ENCODE measurements at places on chromosomes 1 and 21.

DNA sequence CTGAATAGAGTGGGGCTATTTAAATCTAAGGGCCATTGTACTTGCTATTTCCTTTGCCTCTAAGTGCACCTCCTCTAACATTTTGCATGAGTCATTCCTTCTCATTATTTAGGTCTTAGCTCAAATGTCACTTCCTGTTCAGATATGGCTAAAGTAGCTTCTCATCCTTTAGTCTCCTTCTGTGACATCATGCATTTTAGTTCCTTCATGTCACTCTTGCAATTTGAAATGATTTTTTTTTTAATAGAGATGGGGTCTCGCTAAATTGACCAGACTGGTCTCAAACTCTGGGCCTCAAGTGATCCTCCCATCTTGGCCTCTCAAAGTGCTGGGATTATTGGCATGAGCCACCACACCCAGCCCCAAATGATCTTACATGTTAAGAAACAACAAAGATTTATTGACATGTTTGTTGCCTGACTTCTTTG is 6.6 kb downstream of the TBX19 start:
- DNase-seq, result peak; percentile 75

DNA sequence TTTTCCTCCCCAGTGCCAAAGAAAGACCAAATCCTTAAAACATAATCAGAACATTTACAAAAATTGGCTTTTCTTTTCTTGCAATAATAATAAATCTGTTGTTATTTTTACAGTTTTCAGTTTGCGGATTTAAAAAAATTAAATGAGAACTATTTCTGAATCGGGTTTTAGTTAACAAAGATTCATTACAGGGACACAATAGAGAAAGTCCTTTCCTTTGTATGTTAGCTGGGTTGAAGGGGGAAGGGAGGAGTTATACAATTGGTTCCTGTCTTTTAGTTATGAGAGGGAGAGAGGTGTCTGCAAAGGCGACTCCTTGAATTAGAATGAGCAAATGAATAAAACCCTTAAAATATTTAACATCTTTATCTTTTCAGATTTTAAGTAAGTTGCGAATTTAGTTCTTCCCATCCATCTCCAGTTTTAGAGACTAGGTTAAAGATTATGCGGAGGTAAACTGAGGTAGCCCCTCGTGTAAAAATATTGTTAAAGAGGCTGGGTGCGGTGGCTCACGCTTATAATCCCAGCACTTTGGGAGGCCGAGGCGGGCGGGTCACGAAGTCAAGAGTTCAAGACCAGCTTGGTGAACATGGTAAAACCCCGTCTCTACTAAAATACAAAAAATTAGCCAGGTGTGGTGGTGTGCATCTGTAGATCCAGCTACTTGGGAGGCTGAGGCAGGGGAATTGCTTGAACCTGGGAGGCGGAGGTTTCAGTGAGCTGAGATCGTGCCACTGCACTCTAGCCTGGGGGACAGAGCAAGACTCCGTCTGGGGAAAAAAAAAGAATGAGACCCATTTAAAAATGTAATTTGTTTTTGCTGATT is 3.9 kb downstream of the SPEN start:
- no peak for DNase-seq

DNA sequence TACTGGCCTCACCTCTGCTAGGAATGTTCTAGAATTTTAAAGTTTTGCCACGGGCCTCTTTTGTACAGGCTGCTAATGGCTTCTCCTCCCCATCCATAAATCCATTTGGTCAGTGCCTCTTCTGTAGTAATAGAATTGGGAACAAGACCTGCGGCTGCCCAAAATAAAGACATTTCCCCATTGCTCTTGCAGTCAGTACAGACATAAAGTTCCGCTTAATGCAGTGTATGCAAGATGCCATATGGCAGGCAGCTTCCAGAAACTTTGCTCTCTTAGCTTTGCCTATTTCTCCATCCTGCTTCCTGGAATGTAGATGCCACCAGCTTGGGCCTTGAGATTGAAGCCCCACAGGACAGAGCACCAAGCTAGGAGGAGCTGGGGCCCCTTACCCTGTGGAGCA is 3.7 kb upstream of the SLC2A5 start:
- no peak for DNase-seq

GRCh38 chr1:68157416-68157815 is 74.9 kb downstream of the WLS start:
- DNase-seq, result peak; percentile 89

DNA sequence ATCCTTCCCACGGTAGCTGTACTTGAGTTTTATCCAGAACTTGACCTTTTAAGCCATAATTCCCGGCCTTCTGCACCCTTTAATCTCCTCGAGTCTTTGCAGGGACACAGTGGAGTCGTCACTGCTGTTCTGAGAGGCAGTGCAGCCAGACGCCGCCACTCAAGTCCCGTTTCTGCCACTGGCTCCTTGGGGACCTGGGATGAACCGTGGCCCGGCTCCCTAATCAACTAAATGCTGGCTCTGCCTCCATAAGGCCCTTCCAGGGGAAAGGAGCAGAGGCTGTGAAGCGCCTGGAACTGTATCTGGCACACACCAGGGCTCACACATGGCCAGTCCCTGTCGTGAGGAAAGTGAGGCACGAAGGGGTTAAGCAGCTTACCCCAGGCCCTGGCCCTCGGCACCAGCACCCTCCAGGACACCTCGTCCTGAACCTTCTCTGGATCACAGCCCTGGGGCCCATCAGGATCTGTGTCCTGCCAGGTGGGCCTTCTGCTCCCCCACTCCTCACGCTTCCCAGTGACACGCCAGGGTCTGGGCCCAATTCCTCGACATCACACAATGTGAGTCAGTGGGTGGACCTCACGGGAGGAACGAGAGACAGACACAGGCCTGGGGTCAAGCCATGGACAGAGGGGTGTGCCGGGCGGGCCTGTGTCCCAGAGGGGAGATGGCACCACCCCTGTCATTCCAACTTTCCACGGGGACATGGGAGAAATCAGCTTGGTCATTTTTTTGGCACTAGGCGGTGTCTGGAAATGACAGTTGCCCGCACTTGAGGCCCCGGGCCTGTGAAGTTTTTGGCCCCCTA is 23.5 kb upstream of the C1orf174 start:
- no peak for DNase-seq

DNA sequence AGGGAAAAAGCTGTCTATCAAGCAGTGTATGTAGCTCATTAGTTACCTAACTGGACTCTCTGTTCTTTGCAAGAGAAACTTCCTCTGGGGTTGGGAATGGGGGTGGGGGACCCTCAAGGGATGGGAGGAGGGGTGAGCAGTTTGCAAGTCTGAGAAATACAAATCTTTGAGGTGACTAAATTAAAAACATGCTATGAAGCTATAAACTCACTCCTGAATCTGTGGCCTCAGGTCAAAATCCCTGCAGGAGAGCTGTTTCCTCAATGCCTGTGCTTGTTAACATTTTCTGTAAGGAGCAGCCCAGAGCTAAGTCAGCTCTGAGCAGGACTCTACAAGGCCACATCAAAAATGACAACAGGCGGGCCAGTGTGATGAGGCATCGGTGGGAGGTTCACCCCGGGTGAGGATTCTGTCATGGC is 32.8 kb upstream of the PTPRC start:
- no peak for DNase-seq

DNA sequence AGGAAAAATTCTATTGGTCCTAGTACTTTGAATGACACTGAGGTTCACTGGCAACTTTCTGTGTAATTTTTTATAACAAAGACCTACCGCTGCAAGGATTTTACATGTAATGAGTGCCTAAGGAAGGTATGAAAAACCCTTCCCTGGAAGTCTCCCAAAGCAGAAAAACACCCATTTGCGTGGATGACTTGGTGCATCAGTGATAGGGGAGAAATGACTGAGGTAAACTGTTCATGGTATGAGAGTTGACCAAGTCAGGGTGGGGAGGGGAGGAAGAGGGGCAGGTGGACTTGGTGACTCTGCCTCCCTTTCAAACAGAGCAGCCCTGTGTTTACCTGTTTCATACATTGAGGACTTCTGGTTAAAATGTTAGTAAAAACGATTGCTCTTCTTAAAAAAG is 78.8 kb upstream of the IPO9 start:
- no peak for DNase-seq

DNA sequence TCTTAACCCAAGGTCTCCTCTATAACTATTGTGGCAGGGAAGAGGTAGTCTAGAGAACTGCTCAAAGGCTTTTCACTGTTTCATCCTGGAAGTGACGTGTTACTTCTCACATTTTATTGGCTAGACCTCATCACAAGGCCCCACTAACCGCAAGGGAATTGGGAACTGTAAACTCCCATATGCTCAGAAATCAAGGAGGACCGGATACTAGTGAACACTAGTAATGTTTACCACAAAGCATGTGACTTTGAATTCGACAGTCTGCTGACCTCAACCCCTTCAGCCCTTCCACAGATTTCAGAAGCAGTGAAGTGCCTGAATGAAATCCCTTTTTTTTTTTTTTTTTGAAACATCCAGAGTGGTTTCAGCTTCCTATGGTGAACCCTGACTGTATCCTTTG is 3.4 kb upstream of the EEIG2 start:
- DNase-seq, result no peak

DNA sequence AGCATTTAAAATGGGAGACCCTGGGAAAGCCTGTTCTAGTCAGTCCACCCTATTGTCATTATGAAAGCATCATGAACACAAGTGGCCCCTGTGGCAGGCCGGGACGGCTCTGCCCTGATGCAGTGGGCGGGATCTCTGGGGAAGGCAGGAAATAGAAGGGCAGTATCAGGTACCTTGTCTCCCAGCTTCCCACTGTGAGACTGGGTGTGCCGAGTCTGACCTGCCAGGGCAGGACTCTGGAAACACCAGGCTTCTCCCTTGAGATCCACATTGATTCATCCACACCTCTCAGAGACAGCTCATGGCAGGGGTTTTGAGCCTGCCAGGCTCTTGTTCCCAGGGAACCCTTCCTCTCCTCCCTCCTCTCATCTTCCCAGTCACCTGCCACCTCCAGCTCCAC is 24.5 kb upstream of the GNPAT start:
- DNase-seq, result no peak

DNA sequence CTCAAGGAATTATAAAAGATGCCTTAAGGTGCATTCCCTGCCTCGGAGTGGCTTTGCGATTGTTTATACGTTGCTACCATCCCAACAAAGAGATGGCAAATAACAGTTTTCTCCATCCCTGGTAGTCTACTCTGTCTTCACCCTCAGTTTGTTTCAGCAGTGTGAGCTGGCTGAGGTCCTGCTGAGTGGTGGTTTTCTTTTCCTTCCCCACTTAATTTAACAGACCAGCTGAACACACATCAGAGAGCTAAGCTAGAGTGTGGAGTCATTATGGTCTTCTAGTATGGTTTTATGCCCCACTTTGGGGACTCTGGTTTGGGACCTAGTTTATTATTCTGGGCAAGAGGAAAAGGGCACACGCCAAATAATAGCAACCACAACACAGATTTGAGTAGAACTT is 2.2 kb downstream of the PIGV start:
- DNase-seq, result no peak

GRCh38 chr1:197103300-197103699 is 36.2 kb upstream of the F13B start:
- no peak for DNase-seq

DNA sequence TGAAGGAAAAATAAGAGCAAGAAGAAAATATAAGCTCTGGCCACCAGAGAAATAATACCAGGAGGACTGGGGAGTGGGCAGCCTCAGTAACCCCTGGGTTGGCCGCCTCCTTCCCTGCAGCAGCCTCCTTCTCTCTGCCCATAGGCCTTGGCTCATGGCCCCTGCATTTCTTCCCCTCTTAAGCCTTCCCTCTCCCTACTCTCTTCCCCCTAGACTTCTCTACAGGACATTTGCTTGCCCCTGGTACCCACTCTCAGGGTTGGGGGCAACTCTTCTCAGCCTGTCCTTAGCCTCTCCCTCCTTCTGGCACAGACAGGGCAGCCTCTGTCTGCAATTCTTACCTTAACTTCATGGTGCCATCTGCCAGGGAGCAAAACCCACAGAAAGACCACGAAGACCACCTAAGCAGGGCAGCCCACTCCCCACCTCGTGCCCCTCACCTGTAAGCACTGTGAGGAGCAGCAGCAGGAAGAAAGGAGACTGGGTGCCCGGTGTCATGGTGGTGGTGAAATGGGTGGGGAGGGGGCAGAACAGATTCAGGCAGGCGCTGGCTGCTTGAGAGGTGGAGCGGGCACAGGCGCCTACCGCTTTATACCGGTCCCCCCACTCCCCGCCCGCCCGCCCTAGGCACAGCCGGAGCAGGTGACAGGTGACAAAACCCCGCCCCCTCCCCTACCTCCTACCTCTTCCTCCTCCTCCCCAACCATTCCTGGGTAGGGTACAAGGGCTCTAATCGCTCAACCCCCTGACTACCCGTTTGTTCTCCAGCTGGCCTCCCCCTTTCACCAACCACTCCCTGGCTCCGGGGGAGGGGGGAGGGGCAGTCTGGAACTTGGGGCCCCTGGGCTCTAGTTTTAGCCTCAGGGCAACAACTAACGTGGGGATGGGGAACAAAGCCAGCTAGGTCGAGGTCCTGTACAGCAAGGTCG is 15.1 kb downstream of the THBS3 start:
- no peak for DNase-seq

- DNase-seq, result no peak
Measured at GRCh38 chr1:103218821-103219220, 110.5 kb upstream of the COL11A1 start.

DNA sequence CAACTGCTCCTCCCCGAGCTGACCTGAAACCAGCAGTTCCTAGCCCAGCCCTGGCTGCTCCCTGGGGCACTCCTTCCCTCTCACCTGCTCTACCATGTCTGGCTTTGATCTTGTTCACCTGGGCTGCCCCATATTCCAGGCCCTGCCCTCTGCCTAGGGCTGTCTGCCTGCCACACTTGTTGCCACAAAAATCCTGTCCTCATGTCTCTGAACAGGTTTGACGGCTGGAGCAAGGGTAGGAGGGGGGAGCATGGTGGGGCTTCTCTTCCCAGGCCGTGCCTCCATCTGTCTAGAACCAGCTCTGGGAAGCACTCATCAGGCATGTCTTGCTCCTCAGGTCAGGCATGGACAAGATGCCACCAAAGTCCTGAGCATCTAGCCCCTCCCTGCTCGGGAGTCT is 44.3 kb upstream of the WNT2B start:
- DNase-seq, result no peak

- DNase-seq, result peak; percentile 75
Measured at GRCh38 chr1:150560011-150560438, 10.8 kb downstream of the ADAMTSL4 start.

DNA sequence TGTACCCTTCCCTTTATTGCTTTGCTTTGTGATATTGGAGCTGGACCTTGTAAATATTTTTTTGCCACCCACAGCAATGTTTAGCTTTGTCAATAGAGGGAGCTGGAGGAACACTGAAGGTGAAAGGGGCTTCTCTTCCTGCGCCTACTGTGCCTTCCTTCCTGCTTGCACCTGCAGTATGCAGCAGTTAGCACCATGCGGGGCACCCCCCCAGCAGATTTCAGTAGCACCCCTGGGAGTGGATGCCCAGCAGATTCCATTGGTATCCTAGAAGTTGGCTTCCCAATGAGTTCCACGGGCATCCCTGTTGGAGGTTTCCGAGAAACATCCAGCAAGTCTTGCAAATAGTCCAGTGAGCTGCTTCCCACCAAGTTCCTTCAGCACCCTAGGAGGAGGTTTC is 25.6 kb downstream of the S100A10 start:
- DNase-seq, result peak; percentile 67

GRCh38 chr1:228058172-228058948 is 24.1 kb upstream of the ARF1 start:
- DNase-seq, result no peak

All from A673 (cell line).